Stimulated activated CD4-positive, alpha-beta T cell treated with anti-CD3 and anti-CD28 coated beads, Interleukin-1b, Interleukin-23, amount 100 ng/mL, for 4 hours (primary cell): ENCODE measurements at places on chromosomes 7 and 10.

GRCh38 chr7:81626008-81626407 is 143.8 kb downstream of the HGF start:
- no peak for DNase-seq

DNA sequence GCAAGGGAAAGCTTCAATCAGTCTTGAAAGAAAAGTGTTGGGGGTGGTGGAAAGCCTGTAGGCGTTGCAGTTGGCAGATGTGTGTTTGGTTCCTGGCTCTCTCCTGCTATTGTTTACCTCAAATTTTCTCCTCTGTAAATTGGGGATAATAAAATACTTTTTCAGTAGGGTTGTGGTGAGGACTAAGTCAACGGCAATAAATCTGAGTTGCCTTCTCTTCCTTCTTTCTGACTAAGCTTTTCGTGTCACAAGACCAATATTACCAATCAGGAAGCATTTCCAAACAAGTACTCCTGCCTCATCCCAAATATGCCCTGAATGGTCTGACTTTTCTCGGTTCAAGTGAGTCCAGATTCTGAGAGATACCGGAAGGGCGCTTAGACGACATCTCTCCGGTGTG is 54.0 kb downstream of the CREB5 start:
- DNase-seq = no peak

GRCh38 chr10:43177595-43177994 is 39.4 kb downstream of the CSGALNACT2 start:
- no peak for DNase-seq

DNA sequence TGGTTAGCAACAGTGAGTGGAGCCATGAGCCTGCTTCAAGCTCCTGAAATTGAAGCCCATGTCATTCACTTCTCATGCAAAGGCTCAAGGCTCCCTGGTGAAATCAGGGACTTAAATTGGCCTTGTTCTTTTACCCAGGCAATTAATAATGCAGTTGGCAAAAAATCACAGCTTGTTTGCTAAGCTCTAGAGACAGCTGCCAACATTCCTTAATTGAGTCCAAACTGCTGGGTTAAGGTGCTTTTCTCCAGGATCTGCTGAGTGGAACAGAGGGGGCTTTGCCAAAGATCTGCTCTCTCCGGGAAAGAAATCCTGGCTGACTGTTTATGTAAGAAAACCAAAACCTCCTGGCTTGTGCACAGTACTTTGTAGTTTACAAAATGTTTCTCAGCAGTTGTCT is 257.6 kb upstream of the GHITM start:
- no peak for DNase-seq

DNA sequence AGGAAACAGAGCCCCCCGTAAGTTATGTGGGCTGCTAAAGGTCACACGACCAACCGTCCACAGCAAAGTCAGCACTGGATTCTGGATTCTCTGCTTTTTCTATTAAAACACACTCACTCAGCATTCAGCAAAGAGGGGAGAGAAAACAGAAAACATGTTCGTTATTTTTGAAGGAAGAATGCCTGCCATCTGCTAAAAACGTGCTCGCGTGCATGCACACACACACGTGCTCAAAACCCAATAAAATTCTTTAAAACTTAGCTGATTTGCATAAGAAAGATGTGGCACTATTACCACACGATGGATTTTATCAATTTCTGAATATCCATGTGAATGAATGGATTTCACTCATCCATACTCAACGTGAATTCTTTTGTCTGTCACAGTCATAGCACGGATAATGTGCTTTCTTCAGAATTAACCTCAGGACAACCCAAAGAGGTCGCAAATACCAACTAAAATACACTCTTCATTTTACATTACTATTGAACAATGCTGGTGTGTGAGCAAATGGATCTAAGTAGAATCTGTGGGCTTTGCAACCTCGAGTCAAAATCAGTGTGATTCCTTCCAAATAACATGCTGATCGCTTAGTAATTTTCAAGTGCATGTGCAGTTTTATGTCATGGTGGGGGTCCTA is 40.8 kb downstream of the NRP1 start:
- DNase-seq = no peak

- peak; percentile 5 for DNase-seq
Observed at GRCh38 chr10:126598009-126598408, 72.5 kb downstream of the C10orf90 start.

GRCh38 chr7:128299109-128299607 is 44.5 kb downstream of the RBM28 start:
- no peak for DNase-seq

DNA sequence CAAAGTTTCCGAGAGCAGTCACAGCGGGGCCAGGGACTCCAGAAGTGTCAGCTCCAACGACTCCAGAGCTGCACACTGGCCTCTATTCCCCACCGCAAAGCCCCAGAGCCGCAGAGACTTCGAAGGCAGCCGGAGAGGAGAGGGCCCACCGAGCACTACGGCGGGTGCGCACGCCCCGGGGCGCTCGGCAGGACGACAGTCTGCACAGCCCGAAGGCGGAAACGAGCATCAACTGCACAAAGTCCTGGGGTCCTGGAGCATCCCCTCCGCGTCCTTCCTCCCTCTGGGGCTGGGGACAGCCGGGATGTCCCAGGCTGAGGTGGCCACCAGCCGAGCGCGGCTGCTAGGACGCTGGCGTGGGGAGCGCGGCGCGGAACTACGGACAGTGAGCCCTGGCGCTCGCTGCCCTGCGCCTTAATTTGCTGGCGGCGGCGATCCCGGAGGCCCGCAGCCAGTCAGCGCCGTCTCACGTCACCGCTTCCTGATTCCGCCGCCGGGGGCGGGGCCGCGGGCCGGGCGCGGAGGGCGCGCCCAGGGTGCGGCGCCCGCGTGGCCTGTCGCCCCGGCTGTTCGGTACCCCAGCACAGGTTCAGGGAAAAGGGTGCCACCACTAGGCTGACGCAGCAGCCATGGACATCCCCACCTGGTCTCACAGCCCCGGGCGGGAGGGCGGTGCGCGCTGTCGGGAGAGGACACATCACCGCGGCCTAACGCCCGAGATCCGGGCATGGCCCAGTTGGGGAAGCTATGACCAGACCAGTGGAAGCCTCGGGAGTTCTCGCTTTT is at the start of gene TBX20:
Gene TBX20, minus strand, starts transcription at position 391 of the 786 bp plus-strand sequence. CDS start 480 bp downstream, outside the sequence.
- no peak for DNase-seq

GRCh38 chr10:115849197-115849596 is 423.8 kb downstream of the GFRA1 start:
- DNase-seq = no peak

GRCh38 chr7:98681951-98682350 is 64.9 kb downstream of the NPTX2 start:
- DNase-seq = no peak

DNA sequence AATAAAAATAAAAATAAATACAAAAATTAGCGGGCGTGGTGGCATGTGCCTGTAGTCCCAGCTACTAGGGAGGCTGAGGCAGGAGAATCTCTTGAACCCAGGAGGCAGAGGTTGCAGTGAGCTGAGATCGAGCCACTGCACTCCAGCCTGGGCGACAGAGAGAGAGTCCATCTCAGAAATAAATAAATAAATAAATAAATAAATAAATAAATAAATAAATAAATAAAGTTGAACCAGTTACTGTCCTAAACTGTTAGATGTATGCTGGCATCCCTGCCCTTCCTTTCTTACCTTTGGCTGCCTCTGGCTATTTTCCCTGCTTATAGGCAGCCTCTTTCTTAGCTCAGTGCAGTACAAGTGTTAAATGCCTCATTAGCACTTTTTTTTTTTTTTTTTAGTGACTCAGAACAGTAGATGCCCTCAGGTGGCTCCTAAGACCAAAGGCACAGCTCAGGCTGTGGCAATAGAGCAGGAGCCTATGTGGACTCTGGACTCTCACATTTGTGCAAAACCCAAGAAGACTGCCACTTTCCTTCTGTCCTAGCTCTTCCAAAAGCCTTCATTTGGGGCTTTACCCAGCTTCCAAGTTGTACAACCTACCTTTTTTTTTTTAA is 30.6 kb upstream of the CABCOCO1 start:
- no peak for DNase-seq
